ENCODE measurements at places on chromosomes 5 and 9. TPM values are rescaled to one million over a fixed set of nuclear protein-coding genes. Genes with fewer than 3 reads are reported as not detected.

Gene SH2D3C
- 0.06 TPM for total RNA-seq

Gene SPATA31A3
- total RNA-seq: not detected

Gene HIGD2A
- 255 TPM for total RNA-seq

Gene ARSK
- 7.2 TPM for total RNA-seq

Gene ZDHHC11B
- total RNA-seq: 1.4 TPM

Gene FOXD4L5
- 0.05 TPM for total RNA-seq

Gene FOXI1
- total RNA-seq: not detected
